SJCRH30 (cell line): ENCODE measurements at places on chromosomes 7 and 10.

- H3K4me1 ChIP-seq: peaks cover 6% of the 10 kb centered on the region
- H3K27me3 ChIP-seq: no peaks in the 10 kb centered on the region
These were observed 3.3 kb downstream of the IMMP2L start for GRCh38 chr7:111558991-111559390.

GRCh38 chr10:100693821-100694220 lies 51.6 kb upstream of the PAX2 start:
- H3K36me3 ChIP-seq: no peaks in the 10 kb centered on the region
- H3K4me3 ChIP-seq: no peak overlapping the region
- H3K4me1 ChIP-seq: no peaks in the 10 kb centered on the region
- DNase-seq: no peak

DNA sequence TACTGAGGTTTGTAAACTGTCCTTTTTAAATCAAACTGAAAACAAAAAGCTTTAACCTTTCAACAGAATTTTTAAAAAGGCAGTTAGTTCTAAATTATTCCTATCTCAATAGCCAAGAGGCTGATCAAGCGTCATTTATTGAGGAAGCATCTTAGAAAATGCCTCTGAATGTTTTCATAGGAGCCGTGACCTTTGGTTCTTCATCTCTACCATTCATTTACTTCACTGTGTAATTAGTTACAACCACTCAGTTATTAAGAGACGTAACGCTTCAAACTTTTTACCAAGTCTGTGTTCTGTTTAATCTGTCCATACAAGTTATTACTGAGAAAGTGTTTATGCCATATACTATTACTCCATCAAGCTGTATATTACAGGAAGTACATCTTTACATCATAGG lies 107.4 kb upstream of the KMT2E start:
- no peaks in the 10 kb centered on the region for H3K36me3 ChIP-seq
- H3K27me3 ChIP-seq: peaks cover 6% of the 10 kb centered on the region; the same call in 1 of the 2 replicates
- peaks cover 2% of the 10 kb centered on the region; the same call in 1 of the 2 replicates for H3K4me1 ChIP-seq
- no peak overlapping the region for H3K27ac ChIP-seq
- H3K4me3 ChIP-seq: no peak overlapping the region

- no peak overlapping the region for H3K27ac ChIP-seq
- no peak overlapping the region for H3K4me3 ChIP-seq
- no peak for DNase-seq
- H3K27me3 ChIP-seq: peaks cover 9% of the 10 kb centered on the region; the same call in 1 of the 2 replicates
- H3K4me1 ChIP-seq: no peaks in the 10 kb centered on the region
These were observed 327.4 kb downstream of the RPS24 start for GRCh38 chr10:78361031-78361430.

DNA sequence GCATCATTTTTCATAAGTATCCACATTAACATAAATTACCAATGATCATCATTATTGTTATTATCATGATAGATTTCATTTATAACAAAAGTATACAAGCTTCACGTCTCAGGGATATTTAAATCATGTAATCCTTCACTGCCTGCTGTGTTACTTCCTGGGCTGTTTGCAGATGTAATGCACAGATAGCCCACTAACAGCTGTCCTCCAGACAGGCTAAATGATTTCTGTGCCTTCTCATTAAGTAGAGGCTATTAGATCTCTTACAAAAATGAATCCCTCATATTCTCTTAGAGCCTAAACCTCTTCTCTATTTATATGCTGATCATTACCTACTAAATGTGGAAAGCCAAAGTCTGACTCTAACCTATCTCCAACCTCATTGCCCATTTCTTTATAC lies 9.3 kb downstream of the PCLO start:
- no peaks in the 10 kb centered on the region for H3K27me3 ChIP-seq
- H3K27ac ChIP-seq: no peak overlapping the region
- H3K4me3 ChIP-seq: no peak overlapping the region

GRCh38 chr10:114751856-114752255 lies 69.7 kb upstream of the FHIP2A start:
- DNase-seq: no peak
- H3K4me1 ChIP-seq: no peaks in the 10 kb centered on the region
- H3K36me3 ChIP-seq: no peaks in the 10 kb centered on the region
- no peak overlapping the region for H3K27ac ChIP-seq

- no peak overlapping the region for H3K4me3 ChIP-seq
- no peaks in the 10 kb centered on the region for H3K27me3 ChIP-seq
- H3K36me3 ChIP-seq: peaks cover 6% of the 10 kb centered on the region; the same call in 1 of the 2 replicates
- DNase-seq: no peak
- peaks cover 27% of the 10 kb centered on the region for H3K4me1 ChIP-seq
- no peak overlapping the region for H3K27ac ChIP-seq
These were observed 176.0 kb downstream of the ARID5B start for GRCh38 chr10:62077330-62078015.

- H3K4me1 ChIP-seq: no peaks in the 10 kb centered on the region
- H3K27ac ChIP-seq: no peak overlapping the region
- H3K27me3 ChIP-seq: no peaks in the 10 kb centered on the region
- H3K4me3 ChIP-seq: no peak overlapping the region
- H3K36me3 ChIP-seq: no peaks in the 10 kb centered on the region
These were observed 159.5 kb upstream of the AUTS2 start for GRCh38 chr7:69438584-69439412.

- no peak overlapping the region for H3K27ac ChIP-seq
- H3K4me1 ChIP-seq: 0 out of 2 replicates have a peak, but pooled peaks cover 3% of the 10 kb centered on the region
These were observed 46.1 kb downstream of the ARMH3 start for GRCh38 chr10:102009801-102010425.

DNA sequence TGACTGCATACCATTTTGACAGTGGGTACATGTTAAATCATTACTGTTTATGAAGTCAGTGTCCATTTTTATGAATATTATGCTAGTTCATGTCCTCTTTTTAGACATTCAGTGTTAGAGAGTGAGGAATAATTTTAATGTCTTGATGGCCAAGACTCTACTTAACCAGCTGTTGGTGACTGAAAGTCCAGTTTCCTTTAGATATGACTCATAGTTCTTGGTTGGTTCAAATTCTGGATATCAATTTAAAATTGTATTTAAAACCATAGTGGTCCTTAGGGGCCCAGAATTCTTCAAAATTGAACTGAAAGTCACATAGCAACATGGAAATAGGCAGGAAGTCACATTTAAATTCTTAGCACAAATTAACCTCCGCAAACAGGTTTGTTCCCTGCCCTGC lies 196.5 kb upstream of the PRPS1L1 start:
- no peak for DNase-seq
- H3K4me3 ChIP-seq: no peak overlapping the region
- H3K27ac ChIP-seq: no peak overlapping the region
- no peaks in the 10 kb centered on the region for H3K27me3 ChIP-seq
- no peaks in the 10 kb centered on the region for H3K36me3 ChIP-seq

DNA sequence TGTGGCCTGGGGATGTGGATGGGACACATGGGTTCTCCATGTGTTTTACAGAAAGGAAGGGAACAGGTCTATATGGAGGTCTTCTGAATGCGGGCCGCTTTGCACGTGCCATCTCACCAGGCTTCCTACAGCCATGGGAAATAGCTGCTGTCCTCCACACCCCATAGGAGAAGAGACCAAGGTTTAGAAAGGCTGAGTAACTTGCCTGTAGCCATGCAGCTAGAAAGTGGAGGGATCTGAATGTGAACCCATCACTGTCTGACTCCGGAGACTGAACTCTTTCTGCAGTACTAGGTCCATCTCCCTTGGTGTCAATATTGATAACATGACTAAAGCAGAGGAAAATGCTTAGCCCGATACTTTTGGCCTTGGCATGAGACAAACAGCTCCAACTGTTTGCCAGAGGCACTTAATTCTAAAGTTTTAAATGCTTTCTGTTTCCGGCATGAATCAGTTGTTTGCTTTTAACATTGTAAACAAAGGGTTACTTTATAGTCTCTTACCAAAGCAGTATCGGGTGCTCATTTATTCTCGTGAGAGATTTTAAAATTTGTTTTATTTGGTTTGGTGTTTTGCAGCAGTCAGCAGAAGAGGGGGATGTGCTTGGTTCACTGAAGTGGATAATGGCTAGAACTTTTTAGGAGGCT lies 64.8 kb upstream of the LOXL4 start:
- no peaks in the 10 kb centered on the region for H3K4me1 ChIP-seq
- H3K27me3 ChIP-seq: peaks cover 6% of the 10 kb centered on the region; the same call in 1 of the 2 replicates
- no peak overlapping the region for H3K4me3 ChIP-seq
- H3K36me3 ChIP-seq: no peaks in the 10 kb centered on the region
- no peak overlapping the region for H3K27ac ChIP-seq

- no peaks in the 10 kb centered on the region for H3K27me3 ChIP-seq
- H3K4me1 ChIP-seq: no peaks in the 10 kb centered on the region
- DNase-seq: no peak
- no peaks in the 10 kb centered on the region for H3K36me3 ChIP-seq
- no peak overlapping the region for H3K27ac ChIP-seq
These were observed 583.5 kb downstream of the SDK1 start for GRCh38 chr7:3884543-3884942.

GRCh38 chr7:38630720-38631673 lies at the start of gene AMPH:
AMPH (minus strand) TSS chr7:38631373; CDS start chr7:38631351, 22 bp downstream.
- peaks cover 6% of the 10 kb centered on the region for H3K27me3 ChIP-seq
- H3K4me3 ChIP-seq: peak within 1 kb of the TSS; percentile 28
- DNase-seq: no peak
- H3K4me1 ChIP-seq: no peaks in the 10 kb centered on the region
- no peaks in the 10 kb centered on the region for H3K36me3 ChIP-seq
- no peak within 1 kb of the TSS for H3K27ac ChIP-seq

- no peak for DNase-seq
- no peak overlapping the region for H3K27ac ChIP-seq
- H3K4me3 ChIP-seq: no peak overlapping the region
- H3K36me3 ChIP-seq: no peaks in the 10 kb centered on the region
- H3K4me1 ChIP-seq: no peaks in the 10 kb centered on the region
These were observed 147.2 kb upstream of the ADO start for GRCh38 chr10:62657244-62657835.

DNA sequence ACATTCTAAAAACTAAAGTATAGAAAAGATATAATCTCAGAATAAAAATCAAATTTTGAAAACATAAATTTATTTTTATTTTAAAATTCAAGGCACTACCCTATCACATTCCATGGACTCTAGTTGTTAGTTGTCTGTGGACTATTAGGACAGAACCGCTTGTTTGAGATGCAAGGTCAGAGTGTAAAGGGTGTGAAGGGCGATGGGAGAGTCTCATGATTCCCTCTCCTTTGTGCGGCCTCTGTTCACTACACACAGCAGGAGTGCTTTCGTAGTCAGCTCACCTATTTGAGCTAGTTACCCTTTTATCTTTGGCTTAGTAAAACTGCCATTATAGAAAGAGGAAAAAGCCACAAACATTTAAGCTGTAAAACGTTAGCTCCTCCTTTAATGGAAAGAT lies 189.8 kb upstream of the TEX47 start:
- H3K4me1 ChIP-seq: no peaks in the 10 kb centered on the region
- no peak overlapping the region for H3K4me3 ChIP-seq
- no peak overlapping the region for H3K27ac ChIP-seq

DNA sequence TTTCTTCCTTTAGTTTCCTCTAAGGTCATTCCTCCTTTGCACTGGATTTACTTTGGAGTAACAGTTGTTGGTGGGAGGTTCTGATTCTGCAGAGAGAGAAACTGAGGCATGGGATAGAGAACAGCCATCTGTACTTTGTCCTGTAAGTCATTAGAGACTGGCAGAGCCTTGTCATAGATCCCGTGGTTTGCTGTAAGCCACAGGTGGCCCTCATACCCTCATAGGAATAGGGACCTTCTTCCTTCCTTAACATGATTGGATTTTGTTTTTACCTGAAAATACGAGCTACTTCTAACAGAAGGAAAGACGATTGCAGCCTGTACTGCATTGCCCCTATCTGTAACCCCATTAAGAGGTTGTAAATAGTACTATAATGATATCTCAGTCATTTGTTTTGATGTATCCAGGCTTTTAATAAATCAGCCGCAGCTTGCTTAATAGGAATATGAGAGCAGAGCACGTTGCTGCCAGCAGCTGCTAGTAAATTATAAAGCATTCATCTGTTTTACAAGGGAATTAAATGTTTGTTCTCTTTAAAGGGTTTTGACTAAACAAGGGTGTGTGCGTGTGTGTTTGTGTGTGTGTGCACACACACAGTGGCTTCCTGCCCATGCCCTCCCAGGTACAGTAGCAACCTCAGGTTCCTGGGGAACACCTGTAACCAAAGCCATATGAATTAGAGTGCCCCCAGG lies 249.8 kb downstream of the AUTS2 start:
- no peak overlapping the region for H3K27ac ChIP-seq
- no peaks in the 10 kb centered on the region for H3K36me3 ChIP-seq
- no peak for DNase-seq

DNA sequence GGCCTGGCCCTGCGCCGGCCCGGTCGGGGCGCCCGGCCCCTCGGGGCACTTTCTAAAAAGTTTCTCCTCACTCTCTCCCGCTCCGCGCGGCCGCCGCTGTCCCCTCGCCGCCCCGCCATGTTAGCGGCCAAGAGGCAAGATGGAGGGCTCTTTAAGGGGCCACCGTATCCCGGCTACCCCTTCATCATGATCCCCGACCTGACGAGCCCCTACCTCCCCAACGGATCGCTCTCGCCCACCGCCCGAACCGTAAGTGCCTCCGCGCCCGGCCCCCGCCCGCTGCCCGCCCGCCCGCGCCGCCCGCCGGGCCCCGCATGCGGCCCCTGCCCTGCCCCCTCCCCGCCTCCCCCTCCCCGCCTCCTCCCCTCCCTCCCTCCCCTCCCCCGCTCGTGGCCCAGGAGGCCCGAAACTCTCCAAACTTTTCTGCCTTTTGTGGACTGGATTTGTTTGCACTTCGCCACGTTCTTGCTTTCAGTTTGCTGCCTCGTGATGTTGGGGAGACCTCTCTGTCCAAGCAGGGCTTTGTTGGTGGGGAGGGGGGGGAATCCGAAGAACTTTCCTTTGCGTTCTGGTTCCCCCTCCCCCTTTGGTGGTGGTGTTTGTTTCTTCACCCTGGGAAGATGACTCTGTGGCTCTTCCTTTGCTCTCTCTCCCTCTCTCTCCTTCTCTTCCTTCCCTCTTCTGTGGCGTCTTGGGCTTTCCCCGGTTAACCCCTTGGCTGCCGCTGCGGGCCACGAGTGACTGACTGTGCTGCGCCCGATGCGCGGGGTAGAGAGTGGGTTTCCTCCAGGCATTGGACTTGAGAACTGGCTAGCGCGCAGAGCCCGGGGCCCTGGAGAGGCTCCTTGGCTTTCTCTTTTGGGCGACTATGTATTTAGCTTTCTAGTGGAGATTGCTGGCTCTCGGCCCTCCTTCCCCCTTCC lies 1.6 kb downstream of the TCF7L2 start:
- peak overlapping the region; percentile 86 for H3K4me3 ChIP-seq
- H3K27ac ChIP-seq: peak overlapping the region; percentile 99
- H3K27me3 ChIP-seq: no peaks in the 10 kb centered on the region
- peak; percentile 68 for DNase-seq
- peaks cover 31% of the 10 kb centered on the region for H3K4me1 ChIP-seq

DNA sequence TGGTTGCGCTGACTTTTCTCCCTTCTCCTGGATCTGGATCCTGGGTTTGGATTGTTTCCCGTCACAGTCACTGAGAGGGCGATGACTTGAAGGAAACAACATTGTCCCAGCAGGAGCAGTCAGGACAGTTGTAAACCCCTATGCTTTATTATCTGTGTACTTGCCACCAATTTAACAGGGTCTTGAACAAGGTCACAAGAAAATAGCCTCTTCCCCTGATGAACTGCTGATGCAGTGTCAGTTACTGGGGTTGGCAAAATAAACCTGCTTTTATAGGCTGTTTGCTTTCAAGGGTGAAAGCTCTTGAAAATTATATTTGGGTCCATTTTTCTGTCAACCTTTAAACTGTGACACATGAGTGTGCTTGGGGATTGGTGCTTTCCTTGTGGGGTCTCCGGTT lies 238.9 kb downstream of the ACTR3B start:
- no peak overlapping the region for H3K4me3 ChIP-seq
- 0 out of 2 replicates have a peak, but pooled peaks cover 2% of the 10 kb centered on the region for H3K27me3 ChIP-seq
- no peak overlapping the region for H3K27ac ChIP-seq
- no peaks in the 10 kb centered on the region for H3K36me3 ChIP-seq
